ENCODE measurements at places on chromosomes 2 and 18.

DNA sequence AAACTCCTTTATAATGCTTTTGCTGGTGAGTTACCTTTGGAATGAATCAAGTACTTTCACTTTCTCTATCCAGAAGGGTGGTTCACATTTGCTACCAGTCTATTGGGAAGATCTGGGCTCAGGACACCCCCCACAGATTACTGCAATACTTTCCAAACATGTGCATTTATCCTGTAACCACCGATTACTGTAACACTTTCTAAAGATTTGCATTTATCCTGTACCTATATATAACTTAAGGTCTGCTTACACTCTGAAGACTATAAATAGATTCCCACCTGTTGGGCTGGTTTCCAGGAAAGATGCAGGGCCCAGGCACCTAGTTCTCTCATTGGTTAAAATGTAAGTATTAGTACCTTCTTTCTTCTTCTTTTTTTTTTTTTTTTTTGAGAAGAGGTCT lies 113.0 kb upstream of the NEDD4L start:
- DNase-seq = no peak

- no peak for DNase-seq
Observed at GRCh38 chr2:44136252-44136651, 32.4 kb upstream of the PPM1B start.

DNA sequence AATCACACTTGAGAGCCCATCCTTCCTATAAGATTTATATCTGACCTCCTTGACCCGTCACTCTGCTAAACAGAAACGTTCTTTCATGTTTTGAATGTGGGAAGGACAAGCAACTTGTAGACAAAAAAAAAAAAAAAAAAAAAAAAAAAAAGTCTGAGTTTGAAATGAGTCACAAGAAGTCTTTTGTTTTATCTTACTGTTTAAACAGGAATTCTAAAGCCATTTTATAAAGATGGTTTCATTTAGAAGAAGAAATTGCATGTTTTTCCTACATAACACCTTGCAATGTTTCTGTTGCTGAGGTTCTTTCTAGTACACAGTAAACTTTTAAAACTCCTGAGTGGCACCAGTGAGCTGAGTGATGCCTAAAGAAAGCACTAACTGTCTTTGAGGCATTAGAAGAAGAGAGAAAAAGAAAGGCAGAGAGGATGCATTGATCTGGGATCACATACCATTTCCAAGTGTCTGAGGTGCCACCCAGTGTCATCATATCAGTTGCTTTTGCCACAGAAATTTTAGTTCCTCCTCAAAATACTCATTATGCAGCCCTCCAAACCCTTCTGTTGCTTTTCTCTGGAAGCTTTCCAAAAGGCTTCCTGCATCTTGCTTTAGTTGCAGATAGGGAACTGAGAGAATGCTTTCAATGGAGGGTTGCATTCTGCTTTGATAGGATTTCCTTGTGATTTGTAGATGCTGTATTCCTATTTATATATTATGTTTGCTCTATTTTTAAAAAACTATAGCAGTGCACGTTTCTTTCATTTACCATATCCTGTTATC lies 69.1 kb downstream of the ACVR2A start:
- DNase-seq = no peak

DNA sequence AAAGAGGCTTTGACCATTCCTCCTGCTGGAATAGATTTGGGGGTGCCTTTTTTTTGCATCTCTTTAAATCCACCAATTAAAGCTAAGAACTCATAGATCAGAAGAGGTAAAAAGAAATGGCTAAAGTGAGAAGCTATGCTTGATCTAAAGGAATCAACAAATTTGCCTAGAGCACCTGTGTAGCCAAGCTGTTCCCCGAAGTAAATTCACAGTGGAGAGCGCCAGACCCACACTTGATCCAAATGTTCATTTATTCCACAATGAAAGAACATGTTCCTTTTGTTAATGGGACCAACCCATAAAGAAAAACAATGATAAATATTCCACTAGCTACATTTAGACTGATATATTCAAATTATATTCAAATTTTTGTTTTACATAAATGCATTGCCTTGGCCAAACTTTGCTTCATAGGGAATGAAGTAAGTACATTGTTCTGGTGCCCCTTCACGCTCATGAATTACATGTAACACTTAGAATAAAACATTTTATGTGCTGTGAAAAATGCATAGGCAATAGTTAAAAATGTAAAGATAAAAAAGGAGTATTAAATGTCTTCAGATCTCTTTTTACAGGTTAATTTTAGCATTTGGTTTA lies 167.4 kb downstream of the PKP4 start:
- DNase-seq = no peak

GRCh38 chr2:68272246-68272994 lies 20.1 kb upstream of the PPP3R1 start:
- no peak for DNase-seq
